ENCODE measurements at places on chromosomes 11 and 22.

- no peak for DNase-seq
Measured at GRCh38 chr11:83132191-83132590, 24.7 kb upstream of the PCF11 start.

- no peak for DNase-seq
Measured at GRCh38 chr22:24319451-24319850, 48.8 kb downstream of the SPECC1L start.

GRCh38 chr11:120261931-120262330 is 22.0 kb downstream of the POU2F3 start:
- DNase-seq = no peak

DNA sequence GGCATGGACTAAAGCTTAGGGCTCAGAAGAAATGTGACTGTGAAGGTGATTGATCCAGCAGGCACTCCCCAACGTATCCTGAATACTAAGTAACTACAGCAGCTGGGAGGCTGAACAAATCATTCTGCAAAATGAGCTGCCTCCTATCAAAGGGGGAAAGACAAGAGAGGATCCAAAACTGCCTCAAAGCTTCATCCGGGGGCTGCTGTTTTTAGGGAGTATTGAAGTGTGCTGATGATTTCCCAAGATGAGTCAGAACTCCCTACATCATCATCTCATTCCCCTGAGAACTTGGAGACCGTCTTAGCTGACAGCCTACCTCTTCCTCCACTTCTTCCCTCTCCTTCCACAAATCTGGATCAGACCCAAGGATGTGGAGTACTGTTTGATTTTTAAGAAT is 108.4 kb upstream of the GRAMD1B start:
- peak; percentile 37 for DNase-seq

DNA sequence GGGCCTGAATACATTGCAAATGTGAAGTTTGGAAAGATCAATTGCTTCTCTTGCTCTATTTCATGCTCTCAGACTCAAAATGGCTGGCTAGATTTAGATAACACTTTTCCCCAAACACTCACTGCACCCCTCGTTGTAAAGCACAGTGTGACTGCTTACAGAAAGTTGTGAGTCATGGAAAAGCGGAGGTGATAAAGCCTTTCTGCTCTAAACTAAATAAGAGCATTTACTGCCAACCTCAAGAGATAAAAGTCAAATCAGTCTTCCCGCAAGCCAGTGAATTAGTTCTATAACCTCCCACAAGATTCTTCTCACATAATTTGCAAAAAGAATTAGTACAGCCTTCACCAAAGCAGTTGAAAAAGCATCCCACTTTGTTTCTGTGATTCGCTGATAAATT is 168.7 kb downstream of the WT1 start:
- no peak for DNase-seq

DNA sequence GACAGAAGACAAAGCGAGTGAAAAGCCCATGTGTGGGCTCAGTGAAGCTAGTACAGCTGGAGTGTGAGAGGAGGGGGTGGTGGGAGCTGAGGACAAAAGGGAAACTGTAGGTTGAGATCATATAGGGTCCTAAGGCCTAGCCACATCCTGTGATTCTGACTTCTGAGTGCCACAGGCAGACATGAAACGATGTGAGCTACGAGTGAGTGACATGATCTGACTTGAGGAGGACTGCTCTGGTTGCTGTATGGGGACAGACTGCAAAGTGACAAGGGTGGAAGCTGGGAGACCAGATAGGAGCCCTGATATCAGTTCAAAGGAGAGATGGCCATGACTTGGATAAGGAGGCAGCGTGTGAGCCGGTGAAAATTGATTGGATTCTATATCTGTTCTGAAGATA is 85.4 kb downstream of the MICAL2 start:
- no peak for DNase-seq

GRCh38 chr11:3865388-3866193 is 10.1 kb downstream of the STIM1 start:
- DNase-seq = no peak

DNA sequence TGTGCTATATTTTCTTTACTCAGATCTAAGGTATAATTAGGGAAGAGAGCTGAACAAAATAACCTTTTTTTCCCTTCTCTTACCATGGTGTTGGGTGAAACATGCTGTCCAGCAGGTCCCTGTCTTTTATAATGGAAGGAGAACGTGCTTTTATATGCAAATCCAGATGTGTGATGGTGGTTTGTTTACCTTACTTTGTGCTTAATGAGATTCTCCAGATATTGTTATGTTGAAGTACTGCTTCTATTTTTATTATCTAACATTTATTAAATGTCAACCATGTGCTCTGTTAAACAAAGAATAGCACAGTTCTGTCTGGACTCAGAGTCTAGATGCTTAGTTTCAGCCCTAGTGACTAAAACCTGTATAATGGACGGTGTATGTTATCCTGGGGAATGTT is 10.1 kb upstream of the GRIK4 start:
- no peak for DNase-seq

GRCh38 chr22:30743257-30744020 is 48.8 kb downstream of the OSBP2 start:
- no peak for DNase-seq

DNA sequence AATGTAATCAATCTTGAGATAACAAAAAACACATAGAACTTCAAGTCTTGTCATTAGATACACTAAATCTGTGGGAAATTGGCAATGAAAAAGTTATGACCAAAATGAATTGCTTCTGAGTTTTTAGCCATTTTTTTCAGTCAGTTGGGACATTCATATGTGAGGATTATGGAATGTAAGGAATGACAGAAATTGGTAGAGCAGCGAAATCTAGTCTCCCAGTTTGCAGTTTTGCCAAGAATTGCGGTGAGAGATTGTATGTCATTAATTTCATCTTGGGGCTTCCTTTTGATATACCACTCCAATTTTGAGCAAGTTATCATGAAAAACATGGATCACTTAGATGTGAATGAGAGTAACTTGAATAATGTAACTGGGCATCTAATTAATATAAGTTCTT is 49.9 kb downstream of the SIK2 start:
- DNase-seq = no peak

DNA sequence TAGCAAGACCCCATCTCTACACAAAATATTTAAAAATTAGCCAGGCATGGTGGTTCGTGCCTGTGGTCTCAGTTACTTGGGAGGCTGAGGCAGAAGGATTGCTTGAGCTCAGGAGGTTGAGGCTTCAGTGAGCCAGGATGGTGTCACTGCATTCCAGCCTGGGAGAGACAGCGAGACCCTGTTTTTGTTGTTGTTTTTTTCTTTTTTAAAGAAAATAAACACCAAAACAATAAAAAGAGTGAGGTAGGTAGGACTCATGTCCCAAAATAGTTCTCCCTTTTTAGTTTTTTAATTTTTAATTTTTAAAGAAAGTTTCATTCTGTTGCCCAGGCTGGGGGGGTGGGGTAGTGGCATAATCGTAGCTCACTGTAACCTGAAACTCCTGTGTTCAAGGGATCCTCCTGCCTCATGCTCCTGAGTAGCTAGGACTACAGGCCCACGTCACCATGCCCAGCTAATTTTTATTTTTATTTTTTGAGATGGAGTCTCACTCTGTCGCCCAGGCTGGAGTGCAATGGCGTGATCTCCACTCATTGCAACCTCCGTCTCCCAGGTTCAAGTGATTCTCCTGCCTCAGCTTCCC is 25.5 kb upstream of the MALAT1 start:
- DNase-seq = no peak

Measured in hypothalamus (tissue), 51 donors.